Peyer's patch (tissue), 4 donors: ENCODE measurements at places on chromosomes 2 and 18.

- DNase-seq: no peak
Observed at GRCh38 chr2:216231867-216232266, 122.7 kb downstream of the XRCC5 start.

GRCh38 chr2:217267758-217268157 lies 407.9 kb upstream of the TNP1 start:
- DNase-seq: no peak

- DNase-seq: no peak
Observed at GRCh38 chr2:18495058-18495457, 65.4 kb downstream of the RDH14 start.

DNA sequence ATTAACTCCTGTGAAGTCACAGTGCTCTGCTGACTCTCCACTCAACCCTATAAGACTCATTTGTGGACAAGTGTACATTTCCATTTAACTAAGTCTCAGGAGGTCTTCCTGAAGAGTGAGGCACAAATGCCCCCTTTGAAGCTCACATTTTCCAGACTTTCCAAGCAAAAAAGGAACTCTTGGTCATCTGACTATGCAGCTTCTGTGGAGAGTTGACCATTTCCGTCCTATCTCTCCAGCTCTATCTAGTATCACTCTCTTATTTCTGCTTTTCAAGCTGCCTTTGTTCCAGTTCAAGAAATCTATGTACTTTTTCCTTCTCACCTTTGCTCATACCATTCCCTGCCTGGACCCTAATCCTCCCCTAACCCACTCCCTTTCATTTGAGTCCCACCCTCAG lies 77.0 kb downstream of the ANTXR1 start:
- no peak for DNase-seq

DNA sequence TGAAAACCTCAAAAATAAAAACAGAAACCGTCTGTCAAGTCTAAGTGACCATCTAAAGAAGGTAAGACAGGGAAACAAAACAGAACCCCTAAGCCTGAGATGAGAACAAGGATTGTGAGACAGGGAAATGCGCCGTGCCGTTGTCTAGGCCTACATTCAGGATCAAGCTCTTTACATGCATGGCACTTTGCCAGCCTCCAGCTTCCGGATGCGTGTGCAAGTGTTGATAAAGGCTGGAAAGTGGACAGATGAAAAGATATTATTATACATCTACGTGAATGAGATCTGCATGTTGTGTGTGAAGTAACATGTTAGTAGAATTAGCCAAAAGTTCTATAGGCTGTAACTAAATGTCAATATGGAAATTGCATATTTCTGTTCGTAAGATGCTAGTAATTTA lies 28.6 kb upstream of the TMEM87B start:
- no peak for DNase-seq

GRCh38 chr2:120586507-120587278 lies 149.0 kb upstream of the GLI2 start:
- DNase-seq: no peak

DNA sequence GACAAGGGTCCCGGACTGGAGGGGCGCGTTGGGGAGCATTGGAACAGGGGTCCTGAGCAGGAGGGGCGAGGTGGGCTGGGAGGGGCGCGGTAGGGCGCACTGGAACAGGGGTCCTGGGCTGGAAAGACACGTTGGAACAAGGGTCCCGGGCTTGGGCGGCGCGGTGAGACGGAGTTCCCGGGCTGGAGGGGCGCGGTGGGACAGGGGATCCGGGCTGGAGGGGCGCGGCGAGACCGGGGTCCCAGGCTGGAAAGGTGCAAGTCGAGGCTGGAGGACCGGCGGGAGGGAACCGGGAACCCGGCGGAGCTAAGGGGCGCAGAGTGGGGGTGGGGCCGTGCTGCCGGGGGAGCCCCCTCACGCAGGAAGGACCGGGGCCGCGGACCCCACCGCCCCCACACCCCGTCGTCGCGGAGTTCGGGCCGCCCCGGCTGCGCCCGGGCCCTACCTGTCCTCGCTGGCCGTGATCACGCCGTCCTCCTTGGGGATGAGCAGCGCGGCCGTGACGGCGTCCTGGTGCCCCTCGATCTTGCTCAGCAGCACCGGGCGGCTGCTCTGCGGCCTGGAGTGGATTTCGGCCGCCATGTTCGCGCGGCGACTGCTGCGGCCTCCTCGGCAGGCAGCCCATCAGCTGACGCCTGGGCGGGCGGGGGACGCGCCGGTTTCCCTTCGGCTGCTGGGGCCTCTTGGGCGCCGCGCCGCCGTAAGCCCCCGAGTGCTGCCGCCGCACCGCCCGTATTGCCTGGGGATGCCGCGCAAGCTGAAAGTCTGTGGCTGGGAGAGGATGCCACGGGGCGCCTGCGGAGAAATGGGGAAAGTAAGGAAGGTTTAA lies at the start of gene WDFY1:
Gene WDFY1, minus strand, starts transcription at position 633 of the 829 bp plus-strand sequence. Its CDS starts 51 bp downstream, at position 582.
- peak; percentile 94 for DNase-seq

DNA sequence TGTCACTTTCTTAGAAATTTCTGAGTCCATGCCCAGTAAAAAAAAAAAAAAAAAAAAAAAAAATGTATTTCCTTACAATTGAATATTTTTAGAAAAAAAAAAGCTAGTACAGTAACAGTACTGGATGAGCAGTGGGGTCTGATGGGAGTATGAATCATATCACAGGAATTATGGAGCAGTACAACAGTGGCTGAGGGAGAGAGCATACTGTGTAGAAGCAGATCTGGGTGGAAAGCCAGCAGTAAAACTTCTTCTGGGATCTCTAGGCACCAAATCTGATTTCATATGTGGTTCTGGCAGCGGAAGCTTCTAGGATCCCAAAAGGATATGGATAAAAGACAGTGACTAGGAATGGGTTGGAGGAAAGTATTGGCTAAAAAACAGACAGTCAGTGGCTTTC lies 414.9 kb upstream of the FSHR start:
- no peak for DNase-seq

- DNase-seq: no peak
Observed at GRCh38 chr18:8989017-8989416, 113.5 kb upstream of the NDUFV2 start.

GRCh38 chr2:14424478-14425390 lies 207.8 kb upstream of the LRATD1 start:
- DNase-seq: no peak

- no peak for DNase-seq
Observed at GRCh38 chr2:138712212-138712979, 67.8 kb downstream of the NXPH2 start.

DNA sequence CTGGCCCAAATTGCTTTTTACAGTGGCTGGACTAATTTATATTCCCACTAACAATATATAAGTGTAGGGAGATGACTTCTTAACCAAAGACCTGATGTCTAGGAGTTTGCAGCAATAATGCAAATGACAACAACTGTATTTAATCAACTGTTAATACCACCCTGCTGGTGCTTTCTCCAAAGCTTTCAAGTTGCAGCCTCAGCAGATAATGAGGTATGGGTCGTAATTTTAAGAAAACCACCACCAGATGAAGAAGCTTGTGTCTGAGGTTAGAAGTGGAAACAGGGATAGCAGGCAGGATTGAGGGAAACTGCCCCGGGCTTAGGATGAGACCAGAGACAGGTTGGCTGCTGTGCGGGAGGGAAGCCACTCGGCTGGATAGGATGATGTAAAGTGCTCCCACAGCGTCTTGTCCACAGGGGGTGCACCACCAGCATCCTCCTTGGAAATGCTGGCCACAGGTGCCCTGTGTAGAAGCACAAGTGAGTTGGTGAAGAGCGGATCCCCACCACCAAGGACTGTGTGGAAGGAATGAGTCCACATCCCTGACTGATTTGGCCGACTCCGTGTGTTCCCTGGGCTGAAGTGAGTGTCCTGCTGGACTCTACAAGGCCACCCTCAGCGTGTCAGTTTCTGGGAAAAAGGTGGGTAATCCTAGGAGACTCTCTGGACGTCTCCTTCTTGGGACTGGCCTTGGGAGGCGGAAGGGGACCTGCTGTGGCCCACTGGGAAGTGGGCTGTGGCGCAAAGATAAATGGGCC lies 76.1 kb upstream of the SMAD2 start:
- peak; percentile 31 for DNase-seq

DNA sequence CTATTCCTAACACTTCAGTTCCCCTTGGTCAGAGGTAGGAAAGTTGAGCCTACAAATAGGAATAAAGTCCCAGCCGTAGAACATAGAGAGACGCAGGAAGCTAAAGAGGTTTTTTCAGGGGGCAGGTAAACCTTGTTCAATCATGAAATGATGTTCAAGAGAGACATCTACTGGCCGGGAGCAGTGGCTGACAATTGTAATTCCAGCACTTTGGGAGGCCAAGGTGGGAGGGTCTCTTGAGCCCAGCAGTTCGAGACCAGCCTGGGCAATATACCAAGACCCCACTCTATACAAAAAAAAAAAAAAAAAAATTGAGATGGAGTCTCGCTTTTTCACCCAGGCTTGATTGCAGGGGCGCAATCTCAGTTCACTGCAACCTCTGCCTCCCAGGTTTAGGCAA lies 66.7 kb upstream of the DNAJC10 start:
- no peak for DNase-seq

GRCh38 chr2:195026261-195026660 lies 630.8 kb upstream of the SLC39A10 start:
- no peak for DNase-seq

DNA sequence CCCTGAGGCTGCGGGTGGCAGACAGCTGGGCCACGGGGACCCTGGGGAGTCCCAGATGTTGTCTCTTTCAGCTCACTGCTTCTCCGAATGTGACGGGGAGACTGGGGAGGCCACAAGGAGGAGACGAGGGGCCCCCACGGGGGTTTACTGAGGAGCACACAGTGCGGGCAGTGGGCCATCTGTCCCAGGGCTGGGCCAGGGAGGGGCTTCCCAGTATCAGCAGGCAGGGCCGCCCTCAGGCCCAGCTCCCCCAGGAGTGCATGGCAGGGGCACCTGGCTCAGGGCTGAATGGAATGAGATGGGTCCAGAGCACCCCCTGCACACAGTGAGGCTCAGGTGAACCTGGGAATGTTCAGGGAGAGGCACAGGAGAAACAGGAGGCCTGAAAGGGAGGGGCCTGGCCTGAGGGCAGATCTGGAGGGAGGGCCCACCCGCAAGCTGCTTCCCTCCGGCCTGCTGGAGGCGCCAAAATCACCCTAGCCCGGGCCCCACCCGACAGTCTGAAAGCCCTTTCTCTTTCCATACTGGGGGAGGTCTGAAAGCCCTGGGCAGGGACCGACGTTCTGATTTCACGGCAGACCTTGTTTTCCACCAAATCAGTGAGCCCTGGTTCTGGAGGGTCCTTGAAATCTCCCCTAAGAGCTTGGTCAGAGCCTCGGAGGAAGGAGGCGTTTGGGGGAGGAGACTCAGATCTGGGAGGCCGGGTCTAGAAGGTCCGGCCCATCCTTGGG lies 35.5 kb upstream of the PTMA start:
- DNase-seq: peak; percentile 92

DNA sequence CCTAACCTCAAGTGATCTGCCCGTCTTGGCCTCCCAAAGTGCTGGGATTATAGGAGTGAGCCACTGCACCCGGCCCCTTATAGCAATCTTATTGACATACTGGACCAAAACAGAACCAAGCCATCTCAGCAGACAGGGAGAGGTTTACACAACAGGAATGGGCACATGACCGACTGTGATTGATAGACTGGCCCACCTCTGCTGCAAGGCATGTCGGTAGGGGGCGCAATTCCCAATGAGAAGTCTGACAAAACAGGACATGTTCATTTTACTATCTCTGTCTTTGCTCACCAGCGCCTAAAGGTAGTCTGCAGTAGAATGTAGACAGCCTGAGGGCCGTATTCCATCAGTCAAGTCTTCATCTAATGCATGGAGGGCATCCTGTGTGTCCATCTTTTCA lies 2.0 kb downstream of the LYPD6B start:
- no peak for DNase-seq

GRCh38 chr2:187003611-187004010 lies 154.6 kb upstream of the ZSWIM2 start:
- no peak for DNase-seq

GRCh38 chr2:43842866-43843226 lies 4.1 kb downstream of the ABCG8 start:
- DNase-seq: no peak

- DNase-seq: peak; percentile 92
Observed at GRCh38 chr2:230225486-230225885, at the start of gene SP140. SP140 (plus strand) TSS chr2:230225736; CDS start chr2:230225845, 109 bp downstream.

DNA sequence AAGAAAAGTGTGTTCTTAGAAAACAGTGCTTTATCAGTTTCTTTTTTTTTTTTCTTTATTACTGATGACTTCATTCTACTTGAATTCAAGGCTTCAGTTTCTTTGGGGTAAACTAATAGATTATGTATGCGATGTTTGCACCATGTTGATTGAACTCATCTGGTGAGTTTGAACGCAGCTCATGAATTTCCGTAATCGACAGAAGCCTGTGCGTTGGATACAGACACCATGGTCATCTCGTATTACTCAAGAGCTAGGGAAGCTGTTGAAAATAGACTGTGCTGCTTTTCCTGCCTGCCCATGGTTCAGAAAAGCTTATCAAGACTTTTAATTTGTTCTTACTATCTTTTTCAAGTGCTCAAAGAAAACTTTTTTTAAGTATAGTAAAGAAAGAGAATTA lies 185.5 kb upstream of the NRP2 start:
- DNase-seq: no peak
